ENCODE measurements at places on chromosomes 1 and 21.
A peak's percentile ranks its signal among the peaks of the same experiment; 100 is the strongest.

GRCh38 chr1:27884006-27884954 is 11.9 kb downstream of the THEMIS2 start:
- no peak for DNase-seq

DNA sequence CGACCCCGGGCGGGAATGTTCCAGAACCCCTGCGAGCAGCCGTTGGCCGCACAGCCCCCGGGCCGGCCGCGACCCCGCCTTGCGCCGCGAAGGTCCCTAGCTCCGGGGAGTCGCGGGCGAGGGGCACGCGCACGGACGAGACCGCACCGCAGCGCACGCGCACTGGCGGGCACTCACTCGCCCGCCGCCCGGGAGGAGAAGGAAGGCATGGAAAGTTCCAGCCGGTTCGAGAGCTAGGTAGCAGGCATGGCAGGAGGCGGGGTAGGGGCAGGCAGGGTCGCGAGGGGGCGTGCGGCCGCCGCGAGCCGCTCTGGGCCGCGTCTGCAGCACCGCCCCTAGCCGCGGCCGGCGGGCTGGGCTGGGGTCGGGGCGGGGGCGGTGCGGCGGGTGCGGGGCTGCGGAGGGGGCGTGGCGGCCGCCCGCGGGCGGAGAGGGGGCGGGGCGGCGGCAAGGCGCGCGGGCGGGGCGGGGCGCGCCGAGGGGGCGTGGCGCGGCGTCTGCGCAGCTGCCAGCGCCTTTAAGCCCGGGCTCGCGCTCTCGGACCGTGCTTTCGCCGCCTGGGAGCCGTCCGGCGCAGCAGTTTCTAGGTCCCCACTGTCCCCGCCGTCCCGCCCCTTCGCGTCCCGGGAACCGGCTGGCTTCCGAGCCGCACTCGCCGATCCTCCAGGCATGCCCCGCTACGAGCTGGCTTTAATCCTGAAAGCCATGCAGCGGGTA is at the start of the genes MRPS6 and SLC5A3:
MRPS6 (plus strand) TSS at position 547 of the 717 bp plus-strand sequence; CDS start at position 670, 123 bp downstream.
SLC5A3 (plus strand) TSS at position 547 of the 717 bp plus-strand sequence. CDS start 21,621 bp downstream, outside the sequence.
- DNase-seq = peak; percentile 82

- no peak for DNase-seq
Measured at GRCh38 chr1:157862114-157863070, 20.8 kb upstream of the CD5L start.

DNA sequence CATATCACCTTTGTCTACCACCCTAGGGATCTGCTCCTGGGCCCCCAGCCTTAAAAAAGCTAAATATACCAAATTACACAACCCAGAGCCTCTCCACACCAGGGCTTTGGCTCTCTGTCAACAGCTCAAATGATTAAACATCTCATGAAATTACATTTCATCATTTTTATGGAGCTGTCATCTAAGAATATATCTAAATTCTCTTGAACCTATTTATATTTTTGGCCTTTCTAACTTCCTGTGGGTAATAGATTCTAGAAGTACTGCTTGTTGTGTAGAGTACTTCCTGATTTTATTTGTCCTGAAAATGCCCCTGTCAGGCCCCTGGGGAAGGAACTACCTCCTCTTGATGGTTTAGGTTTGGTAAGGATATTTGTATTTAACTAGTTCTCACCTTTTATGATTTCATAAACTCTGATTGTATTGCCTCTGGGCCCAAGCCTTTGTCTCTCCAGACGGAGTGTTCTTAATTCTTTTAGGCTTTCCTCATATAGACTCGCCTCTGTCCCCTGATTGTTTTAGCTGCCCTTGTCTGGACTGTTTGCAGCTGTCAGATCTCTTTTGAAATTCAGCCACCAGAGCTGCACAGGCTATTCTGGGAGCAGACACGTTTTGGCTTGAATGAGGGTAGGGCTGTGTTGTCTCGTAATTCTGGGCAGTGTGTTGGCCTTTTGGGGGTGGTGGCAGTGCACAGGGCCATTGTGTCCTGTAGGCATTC is 16.6 kb downstream of the MYOG start:
- DNase-seq = no peak

DNA sequence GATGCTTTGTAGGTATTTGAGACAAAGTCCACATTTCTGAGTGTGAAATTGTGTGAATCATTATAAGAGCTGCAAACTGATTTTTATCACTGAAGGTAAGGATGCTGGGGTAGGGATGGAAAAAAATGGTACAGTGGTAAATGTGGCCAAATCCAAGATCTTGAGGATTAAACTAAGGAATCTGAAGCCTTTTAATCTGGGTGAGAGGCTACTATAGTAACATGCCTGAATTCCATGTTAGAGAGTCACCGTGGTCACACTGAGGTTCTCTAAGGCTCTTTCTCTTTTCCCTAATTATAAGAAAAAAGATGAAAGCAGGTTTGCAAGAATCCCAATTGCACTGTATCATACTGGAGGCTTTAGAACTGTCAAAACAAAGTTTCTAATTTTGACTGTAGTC is 17.6 kb downstream of the PTGER3 start:
- no peak for DNase-seq

- DNase-seq = no peak
Measured at GRCh38 chr1:66028035-66028434, 235.3 kb downstream of the PDE4B start.

- no peak for DNase-seq
Measured at GRCh38 chr21:34561806-34562205, 49.8 kb upstream of the KCNE1 start.

- DNase-seq = no peak
Measured at GRCh38 chr1:66182551-66183178, 351.3 kb upstream of the SGIP1 start.

DNA sequence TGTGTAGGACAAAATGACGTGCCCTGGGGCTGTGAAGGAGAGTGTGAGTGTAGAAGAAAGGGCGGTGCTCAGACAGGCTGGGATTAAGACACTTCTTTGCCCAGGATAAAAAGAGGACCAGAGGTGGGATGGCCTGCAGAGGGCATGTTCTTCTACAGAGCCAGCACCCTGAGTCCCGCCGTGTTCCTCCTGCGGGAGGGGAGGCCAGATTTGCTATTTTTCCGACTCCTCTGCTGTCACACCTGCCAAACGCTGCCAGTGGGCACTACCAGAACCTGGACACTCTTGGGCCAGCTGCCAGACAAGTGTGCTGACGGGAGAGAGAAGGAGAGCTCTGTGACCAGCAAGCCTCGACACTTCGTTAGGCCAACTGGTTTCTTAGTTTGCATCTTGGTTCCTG is 206.4 kb downstream of the PLD5 start:
- no peak for DNase-seq

Data from NCI-H1930 (cell line).